ENCODE measurements at places on chromosomes 4 and X. TPM values are rescaled to one million over a fixed set of nuclear protein-coding genes. Genes with fewer than 3 reads are reported as not detected.

GRCh38 chr4:102761296-102761701 lies 531 bp upstream of the MANBA start:
- DNase-seq, result no peak

DNA sequence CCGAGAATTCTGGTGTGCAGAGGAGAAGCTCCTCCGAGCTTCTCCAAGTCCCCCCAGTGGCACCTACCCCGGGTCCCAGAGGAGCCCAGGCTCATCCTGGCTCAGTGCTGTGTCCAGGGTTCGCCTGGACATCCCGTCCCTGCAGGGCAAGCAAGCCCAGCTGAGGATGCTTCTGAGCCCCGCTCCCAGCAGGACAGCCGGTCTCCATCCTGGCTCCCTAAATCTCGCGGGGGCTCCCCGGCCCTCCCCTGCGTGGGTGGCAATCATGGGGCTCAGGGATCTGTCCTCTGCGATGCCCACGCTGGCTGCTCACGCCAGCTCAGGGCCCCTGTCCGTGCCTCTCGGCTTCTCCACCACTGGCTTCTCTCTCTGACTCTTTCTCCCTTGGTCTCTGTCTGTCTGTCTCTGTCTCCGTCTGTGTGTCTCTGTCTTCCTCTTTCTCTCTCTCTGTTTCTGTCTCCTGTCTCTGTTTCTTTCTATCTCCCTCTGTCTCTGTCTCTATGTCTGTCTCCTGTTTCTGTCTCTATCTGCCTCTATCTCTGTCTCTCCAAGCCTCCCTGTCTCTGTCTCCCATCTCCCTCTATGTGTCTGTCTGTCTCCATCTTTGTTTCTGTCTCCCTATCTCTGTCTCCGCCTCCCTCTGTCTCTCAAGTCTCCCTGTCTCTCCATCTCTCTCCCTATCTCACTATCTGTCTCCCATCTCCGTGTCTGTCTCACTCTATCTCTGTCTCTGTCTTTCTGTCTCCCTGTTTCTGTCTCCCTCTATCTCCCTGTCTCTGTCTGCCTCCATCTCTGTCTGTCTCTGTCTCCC lies 27.8 kb upstream of the SLC25A6 start:
- no peak for DNase-seq

- DNase-seq, result no peak
These were observed 42.8 kb downstream of the HTT-AS start for GRCh38 chr4:3031357-3032082.

GRCh38 chrX:149950681-149951080 lies 12.4 kb upstream of the EOLA2 start:
- no peak for DNase-seq

DNA sequence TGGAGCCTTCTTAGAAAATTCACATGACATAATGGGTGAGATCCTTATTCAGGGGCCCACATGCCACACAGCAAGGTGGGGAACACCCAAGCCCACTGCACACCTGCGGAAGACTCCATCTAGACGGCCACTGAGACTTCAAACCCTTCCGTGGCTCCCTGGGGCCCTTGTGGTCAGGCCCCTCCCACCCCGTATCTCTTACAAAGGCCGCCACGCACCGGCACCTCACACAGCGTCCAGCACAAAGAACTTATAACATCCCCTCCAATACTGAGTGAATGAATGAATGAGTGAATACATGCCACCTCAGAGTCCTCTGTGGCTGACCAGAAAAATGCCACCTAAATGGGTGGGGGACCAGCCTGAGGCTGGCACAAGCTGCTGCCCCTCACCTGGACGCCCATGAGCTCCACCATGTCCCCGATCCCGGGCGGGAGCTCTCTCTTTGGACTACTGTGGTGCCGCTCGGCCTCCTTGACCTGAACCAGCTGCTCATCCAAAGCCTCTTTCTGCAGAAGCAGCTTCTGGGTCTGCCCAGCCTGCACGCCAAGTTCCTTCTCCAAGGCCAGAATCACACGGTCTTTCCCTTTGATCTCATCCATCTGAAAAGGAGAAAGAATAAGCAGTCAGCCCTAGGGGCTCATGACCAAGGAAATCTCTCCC lies 66.9 kb upstream of the C4orf50 start:
- no peak for DNase-seq

Gene EMCN
- 33.3 TPM for total RNA-seq

DNA sequence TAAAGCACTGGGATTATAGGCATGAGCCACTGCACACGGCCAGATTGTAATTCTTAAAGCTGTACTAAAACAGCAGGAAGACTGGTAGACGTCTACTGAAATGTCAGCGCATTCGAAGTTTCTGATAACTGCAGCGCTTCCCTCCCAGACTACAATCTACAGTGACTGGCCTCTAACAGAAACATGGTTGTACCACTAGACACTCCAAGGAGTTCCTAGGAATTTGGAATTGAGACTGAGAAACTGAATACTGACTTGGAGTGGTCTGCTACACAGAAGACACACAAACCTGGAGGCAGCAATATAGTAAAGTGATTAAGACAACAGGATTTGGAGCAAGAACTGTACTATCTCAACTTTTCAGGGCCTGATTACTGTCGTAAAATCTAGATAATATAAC lies 937 bp downstream of the HELQ start:
- no peak for DNase-seq

Gene CXorf49
- not detected for total RNA-seq

Gene MBNL3
- total RNA-seq, result 48.0 TPM

Gene CXCL11
- total RNA-seq, result not detected

Gene ARX
- not detected for total RNA-seq

GRCh38 chrX:74420196-74421035 lies 877 bp upstream of the SLC16A2 start:
- peak; percentile 83 for DNase-seq

DNA sequence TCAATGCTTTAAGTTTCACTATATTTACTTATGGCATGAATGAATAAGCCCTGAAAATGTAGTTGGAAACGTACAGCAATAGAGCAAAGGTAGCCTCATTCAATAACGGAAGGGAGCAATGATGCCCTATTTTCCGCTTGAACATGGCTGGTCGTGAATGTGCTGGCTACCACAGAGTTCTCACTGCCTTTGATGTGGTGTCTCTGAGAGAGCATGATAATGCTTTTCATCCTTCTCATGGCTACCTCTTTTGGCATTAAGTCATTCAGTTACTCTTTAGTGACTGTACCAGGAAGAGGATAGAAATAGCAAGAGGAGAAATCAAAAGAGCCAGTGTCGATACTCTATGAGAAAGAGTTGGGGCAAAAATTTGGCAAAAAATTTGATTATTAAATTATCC lies 308.0 kb downstream of the PPP3CA start:
- no peak for DNase-seq
